ENCODE measurements at places on chromosomes 5 and 9. TPM values are rescaled to one million over a fixed set of nuclear protein-coding genes. Genes with fewer than 3 reads are reported as not detected.

CARD9 gene
- total RNA-seq = 8.2 TPM

ELAVL2 gene
- total RNA-seq = 1.1 TPM

SAXO1 gene
- total RNA-seq = 0.18 TPM

RUFY1 gene
- 46.9 TPM for total RNA-seq

JAKMIP2 gene
- 2.7 TPM for total RNA-seq

GAPT gene
- 2.4 TPM for total RNA-seq

PLAC8L1 gene
- total RNA-seq = not detected

FAM151B gene
- total RNA-seq = 11.3 TPM

BRINP1 gene
- not detected for total RNA-seq

ACOT12 gene
- total RNA-seq = not detected

GRCh38 chr5:146796144-146796543 is 82.4 kb downstream of the PPP2R2B start:
- DNase-seq = no peak

DNA sequence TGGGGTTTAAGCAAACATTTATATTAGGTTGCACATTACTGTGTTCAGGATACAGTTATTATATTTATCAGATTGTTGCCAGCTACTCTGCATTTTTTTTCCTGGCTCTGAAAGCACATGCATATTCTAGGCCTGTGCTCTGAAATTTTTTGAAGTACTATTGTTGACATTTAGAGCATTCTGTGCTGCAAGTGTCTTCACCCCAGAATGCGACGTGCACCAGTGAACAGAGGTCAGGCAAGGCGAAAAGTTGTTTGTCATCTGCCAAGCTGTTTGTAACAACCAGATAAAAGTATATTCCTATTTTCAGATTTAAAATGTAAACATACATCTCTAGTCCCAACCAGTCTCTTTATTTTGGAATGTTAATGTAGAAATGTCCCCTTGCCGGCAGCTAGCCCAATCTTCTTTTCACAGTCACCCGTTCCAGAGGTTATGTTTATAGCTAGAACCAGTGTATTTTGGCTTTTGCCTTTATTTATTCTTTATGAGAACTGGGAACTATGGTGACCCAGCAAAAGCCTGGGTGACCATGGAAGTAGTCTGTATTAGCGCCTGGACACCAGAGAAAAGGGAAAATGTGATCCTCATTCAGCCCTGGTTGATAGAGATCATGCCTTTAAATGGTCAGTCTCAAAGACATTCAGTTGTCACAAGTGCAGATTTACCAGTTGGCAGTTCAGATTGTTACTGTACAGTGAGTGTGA is 84.6 kb downstream of the NDUFAF2 start:
- DNase-seq = no peak

DNA sequence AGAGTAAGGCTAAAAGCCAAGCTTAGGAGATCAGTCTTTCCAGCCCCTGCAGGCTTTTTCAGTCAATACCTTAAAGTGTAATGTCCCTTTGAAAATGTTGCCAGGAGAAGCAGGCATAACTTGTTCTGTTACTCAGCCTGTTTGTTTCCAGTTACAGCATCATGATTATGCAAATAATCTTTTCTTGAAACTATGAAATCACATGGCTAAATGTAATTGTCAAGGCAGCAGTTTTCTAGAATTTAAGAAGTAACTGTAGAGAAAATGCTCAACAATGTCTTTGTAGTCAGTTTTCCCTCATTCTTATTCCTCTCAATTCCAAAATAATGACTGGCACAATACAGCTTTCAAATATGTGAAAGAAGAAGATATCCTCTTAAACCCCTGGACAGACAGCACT is 1.9 kb upstream of the GPR107 start:
- DNase-seq = no peak

- DNase-seq = peak; percentile 71
These were observed 184.3 kb downstream of the CTNND2 start for GRCh38 chr5:11719888-11720481.

GRCh38 chr5:68169903-68170302 is 45.7 kb upstream of the PIK3R1 start:
- peak; percentile 69 for DNase-seq

DNA sequence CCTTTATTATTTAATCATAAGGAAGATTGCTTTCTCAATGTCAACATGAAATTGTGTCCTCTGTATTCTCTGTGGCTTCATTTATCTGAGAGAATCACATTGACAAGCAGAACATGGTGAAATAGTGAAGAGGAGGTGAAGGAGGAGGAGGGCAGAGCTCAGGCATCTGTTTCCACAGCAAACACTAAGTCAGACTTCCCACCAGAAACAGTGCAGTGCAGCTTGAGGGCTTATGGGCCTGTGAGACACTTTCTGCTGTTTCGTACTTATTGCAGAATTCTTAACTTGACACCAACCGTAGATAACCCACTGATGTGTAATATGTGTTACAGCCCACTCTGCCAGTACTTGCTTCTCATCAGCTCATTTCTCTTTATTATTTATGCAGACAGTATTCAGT is 386.3 kb downstream of the DIRAS2 start:
- DNase-seq = no peak

DNA sequence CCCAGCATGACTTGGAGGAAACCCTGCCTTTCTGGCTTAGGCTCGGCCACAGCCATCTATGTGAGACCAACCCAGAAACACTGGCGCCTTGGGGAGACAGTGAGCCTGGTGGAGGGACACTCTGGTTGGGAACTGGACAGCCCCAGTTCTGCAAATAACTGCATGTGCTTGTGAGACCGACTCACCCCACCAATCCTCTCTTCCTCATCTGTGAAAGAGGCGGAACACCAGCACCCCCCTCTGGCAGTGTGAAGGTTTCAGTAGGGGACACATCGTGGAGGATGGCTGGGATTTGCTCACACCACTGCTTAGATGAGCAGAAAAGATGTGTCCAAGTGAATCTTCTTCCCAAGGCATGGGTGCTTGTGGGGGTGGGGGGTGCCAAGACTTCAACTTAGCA is 43.4 kb upstream of the N4BP3 start:
- DNase-seq = no peak

GRCh38 chr5:74619308-74619707 is 21.2 kb downstream of the ENC1 start:
- no peak for DNase-seq

DNA sequence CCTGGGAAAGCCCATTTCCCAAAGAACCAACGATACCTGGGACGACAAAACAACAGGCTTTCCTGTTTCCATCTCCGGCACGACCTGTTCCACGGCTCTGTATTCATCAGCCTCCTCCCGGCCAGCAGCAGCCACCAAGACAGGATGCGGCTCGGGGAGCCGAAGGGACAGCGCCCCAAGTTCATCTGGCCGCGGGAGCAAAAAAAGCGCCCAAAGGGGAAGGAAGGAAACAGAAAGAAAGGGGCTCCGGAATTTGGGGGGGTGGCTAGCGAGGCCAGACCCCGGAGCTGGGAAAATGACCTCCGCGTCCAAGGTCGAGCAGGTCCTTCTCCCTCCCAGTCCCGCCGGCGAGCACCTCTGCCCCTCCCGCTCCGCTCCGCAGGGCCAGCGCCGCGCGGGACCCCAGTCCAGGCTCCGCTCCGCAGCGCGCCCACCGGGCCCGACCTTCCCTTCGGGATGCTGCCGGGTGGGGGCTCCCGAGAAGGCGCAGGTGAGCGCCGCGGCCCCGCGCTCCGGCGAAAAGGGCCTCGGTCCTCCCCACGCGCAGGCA is 608 bp downstream of the ELOVL7 start:
- no peak for DNase-seq

DNA sequence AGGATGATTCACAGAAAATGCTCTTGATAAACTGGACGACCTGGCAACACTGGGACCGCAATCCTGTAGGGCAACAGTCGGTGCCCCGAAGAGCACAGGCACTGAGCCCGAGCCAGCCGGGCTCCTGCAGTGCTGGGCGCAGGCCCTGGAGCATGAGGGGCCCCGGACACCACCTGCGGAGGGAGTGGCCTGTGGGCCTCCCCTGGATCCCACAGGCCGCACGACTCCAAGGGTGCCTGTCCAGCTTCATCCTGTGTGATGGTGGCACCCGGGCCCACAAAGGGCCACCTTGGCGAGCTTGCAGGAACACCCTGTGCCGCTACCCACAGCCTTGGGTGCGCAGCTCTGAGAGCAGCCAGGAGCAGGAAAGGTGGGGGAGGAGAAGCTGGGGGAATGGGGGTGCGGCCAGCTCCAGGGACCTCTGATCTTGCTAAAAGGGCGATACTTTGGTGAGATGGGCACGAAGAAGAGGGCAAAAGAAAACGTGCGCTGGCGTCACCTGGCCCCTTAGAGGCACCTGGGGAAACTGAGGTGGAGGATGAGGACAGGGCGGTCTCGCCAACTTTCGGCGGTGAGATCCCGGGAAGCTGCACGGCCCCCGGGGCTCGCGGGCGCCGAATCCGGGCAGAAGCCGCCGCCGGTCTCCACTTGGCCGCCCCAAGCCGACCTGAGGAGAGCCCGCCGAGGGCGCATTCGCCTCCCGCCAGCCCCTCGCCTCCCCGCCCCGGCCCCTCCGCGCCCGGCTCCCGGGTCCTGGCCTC is 722 bp downstream of the TBC1D9B start:
- DNase-seq = peak; percentile 68

DNA sequence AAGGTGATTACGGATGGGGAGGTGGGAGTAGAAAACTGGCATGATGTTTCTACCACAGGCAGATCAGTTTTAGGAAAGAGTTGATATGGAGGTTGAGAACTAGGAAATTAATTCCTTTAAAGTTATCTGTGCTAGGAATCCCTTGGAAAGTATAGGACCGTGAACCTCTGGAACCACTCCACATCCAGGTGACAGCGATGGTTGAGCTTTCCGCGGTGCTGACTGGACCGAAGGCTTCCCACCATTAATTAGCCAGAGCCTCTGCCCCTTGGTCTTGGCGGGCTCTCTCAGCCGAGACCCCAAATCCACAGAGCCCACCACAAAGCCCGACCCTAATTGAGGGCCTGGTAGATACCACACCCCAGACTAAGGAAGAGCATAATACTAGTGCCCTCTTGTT is 147.3 kb downstream of the MELK start:
- no peak for DNase-seq

- DNase-seq = no peak
These were observed 11.1 kb downstream of the IL33 start for GRCh38 chr9:6226696-6227095.

GRCh38 chr9:127850286-127850830 is 4.1 kb downstream of the ENG start:
- DNase-seq = no peak

- DNase-seq = no peak
These were observed 78.7 kb upstream of the SAP30L start for GRCh38 chr5:154367101-154367500.

- DNase-seq = peak; percentile 72
These were observed 2.0 kb downstream of the RNF44 start for GRCh38 chr5:176535101-176535663.

GRCh38 chr9:24912767-24913166 is 367.1 kb upstream of the IZUMO3 start:
- DNase-seq = no peak

- no peak for DNase-seq
These were observed 254.7 kb downstream of the MAN2A1 start for GRCh38 chr5:109944461-109944860.

DNA sequence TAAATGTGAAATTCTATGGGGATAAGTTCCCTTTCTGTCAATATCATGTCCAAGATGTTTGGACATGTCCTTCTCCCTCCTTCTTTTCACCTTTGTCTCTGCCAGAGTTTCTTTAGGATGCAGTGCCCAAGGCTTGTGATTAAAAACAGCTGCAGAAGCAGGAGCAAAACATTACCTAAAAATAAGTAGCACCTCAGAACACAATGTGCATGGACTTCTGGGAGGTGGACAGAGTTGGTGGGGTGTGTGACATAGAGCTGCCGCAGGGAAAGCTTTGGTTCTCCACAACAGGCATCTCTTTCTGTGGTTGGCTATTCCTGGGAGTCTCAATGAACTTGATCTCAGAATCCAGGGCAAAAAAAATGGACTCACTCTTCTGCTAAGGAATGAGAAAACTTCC is 97.0 kb downstream of the SEC61B start:
- DNase-seq = no peak

DNA sequence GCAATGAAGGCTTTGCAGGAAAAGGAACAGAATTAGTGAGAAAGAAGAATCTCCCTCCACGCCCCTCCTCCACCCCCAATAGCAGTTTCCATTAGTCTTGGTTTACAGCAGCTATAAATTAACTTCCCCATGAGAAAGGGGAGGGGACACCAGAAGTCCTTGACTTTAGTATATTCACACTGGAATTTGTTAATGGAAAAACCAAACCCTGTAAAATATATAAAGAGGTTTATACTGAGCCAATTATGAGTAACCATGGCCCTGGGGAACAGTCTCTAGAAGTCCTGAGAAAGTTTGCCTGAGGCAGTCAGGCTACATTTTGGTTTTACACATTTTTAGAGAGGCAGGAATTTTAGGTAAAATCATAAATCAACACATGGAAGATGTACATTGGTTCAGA is 88.5 kb downstream of the ALDH1A1 start:
- no peak for DNase-seq

DNA sequence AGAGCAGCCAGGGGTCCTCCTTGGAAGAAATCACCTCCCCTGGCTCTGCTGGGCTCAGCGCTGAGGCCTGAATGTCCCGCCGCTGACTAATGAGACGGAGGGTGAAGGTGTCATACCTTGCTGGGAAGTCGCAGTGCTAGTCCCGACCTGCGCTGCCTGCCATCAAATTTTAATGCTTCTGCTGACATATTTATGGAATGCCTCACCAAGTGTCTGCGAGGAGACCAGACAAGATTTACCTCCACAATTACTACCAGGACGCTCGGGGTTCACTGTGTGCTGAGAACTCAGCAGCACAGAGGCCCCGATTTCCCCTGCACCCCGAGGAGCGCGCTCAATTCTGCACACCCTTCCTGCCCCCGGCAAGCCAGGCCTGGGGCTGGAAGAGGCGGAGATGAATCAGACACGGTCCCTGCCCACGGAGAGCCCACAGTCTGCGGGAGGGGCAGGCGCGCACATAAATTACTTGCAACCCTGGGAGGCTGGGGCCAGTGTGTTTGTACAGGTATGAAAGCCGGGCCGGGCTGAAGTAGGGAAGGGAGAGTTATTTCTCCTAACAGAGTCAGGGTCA is 175.2 kb downstream of the PAX5 start:
- no peak for DNase-seq

DNA sequence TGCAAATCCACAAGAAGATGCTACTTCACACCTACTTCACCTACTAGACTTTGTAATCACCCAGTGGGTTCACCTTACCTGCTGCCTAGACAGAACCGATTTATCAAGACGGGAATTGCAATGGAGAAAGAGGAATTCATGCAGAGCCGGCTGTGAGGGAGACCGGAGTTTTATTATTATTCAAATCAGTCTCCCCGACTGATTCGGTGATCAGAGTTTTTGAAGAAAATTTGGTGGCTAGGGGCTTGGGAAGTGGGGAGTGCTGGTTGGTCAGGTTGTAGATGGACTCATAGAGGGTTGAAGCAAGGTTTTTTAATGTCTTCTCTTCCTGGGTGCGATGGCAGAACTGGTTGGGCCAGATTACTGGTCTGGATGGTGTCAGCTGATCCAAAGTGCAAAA is 23.4 kb downstream of the SFXN1 start:
- DNase-seq = no peak

GRCh38 chr5:80194468-80194867 is 61.4 kb downstream of the SERINC5 start:
- DNase-seq = peak; percentile 41

GRCh38 chr5:15209053-15209762 is 290.8 kb upstream of the FBXL7 start:
- DNase-seq = no peak

All from stomach (tissue), 19 donors.